ENCODE measurements at places on chromosomes 13 and 19. TPM values are rescaled to one million over a fixed set of nuclear protein-coding genes. Genes with fewer than 3 reads are reported as not detected.

CABP5 gene
- total RNA-seq = not detected

KLK10 gene
- not detected for total RNA-seq

TNFSF9 gene
- total RNA-seq = 0.43 TPM

GPR18 gene
- total RNA-seq = 8.4 TPM

GRCh38 chr13:84032116-84032515 is 149.8 kb upstream of the SLITRK1 start:
- DNase-seq = no peak

GRCh38 chr13:49869519-49869918 is 66.6 kb downstream of the SPRYD7 start:
- DNase-seq = no peak

DNA sequence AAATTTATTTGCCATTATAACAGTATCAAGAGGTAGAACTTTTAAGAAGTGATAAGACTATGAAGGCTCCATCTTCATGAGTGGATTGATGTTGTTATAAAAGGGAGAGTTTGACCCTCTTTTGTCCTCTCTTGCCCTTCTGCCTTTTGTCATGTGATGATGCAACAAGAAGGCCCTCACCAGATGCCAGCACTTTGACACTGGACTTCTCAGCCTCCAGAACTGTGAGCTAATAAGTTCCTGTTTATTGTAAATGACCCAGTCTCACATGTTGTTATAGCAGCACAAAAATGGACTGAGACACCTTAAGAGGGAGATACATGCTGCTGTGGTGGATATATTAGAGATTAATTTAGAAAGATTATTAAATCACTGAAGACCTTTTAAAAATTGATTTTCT is 71.6 kb downstream of the SPRYD7 start:
- no peak for DNase-seq

DNA sequence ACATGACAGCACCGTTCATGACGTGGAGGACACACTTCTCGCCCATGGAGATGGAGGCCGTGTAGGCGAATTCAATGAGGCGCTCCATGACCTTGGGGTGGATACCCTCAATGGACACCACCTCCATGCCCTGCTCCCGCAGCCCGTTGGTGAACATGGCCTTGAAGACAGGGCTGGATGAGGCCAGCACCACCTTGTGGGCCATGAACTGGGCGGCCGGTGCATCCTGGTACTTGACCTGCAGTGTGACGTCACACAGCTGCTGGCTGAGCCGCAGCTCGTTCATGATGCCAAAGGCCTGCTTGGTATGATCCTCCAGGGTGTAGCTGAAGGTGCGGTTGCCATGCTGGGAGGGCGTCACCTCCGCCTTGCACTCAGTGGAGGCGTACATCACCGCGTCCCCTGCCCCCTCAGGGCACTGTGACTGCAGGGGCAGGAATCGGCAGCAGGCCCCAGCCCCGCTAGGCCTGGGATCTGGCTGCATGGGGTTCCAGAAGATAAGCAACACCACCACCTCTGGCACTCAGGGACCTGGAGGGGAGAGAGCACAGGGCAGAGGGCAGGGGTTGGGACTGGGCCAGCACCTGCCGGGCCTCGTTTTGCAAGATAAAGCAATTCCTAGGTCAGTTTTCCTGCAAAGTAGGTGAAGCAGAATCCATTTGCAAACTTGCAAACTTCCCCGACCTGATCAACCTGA is 3.5 kb downstream of the KEAP1 start:
- no peak for DNase-seq

DNA sequence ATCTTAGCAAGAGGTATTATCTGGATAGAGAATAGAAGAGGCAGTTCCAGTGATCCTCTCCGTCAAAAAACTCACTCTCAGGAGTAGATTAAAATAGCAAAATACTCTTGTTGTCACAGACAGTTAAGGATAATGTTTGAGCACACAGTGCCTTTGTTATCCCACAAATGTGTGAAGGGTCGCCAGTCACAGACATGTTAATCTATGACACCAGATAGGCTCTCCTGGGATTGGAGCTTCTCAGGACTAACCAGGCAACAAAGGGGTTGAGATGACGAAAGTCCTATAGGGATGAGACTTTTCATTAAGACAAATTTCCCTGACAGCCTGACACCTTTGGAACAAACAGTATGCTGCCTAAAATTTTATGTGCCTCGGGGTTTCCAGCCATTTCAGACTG is 1947.1 kb downstream of the OLFM4 start:
- no peak for DNase-seq

- DNase-seq = no peak
These were observed 753.9 kb downstream of the OLFM4 start for GRCh38 chr13:53782488-53782961.

DNA sequence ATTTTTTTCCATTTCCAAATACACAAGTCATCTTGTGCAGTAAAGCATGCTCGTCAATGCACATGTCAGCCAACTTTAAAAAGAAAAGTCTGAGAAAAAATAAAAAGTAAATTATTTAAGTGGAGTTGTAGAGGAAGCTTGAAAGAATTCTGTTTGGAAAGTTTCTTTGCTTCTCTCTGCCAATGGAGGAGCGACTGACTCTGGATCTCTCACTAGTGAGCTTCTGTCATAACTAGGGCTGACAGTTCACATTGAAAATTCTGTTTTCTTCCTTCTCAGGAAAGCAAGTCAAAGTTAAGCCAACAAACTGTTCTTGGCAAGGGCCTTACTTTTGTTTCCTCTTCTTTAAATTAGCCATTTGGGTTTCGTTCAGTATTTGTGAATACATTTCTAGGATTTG is 298.2 kb downstream of the POU4F1 start:
- no peak for DNase-seq
